Ascending aorta (tissue), 2 donors: ENCODE measurements at places on chromosomes 3 and 15.
A peak's percentile ranks its signal among the peaks of the same experiment; 100 is the strongest.

DNA sequence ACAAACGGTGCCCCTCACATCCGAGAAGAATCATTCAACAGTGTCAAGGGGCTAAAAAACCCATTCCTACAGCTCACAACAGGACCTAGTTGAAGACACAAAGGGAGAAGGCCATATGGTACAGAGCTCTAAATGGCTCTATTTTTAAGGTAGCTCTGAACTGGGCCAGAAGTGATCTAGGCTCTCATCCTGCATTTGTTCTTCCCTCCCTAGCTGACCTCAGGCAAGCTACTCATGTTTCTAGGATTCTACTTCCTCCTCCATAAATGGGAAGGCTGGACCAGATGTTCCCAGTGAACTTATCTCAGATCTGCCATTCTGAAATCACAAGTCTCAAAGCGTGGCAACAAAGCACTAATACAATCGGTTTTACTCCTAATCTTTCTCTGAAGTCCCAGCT is 62.3 kb downstream of the CPNE4 start:
- DNase-seq: no peak

DNA sequence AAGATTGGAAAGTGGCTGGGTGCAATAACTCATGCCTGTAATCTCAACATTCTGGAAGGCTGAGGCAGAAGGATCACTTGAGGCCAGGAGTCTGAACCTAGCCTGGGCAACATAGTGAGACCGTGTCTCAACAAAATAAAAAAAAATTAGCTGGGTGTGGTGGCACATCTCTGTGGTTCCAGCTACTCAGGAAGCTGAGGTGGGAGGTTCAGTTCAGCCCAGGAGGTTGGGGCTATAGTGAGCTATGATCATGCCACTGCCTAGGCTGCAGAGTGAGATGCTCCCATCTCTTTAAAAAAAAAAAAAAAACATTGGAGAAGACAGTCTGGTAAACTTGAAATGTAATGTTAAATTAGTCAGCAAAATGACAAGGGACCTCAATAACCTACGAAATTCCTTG is 57.9 kb downstream of the STAG1 start:
- no peak for DNase-seq

- no peak for DNase-seq
Measured at GRCh38 chr3:111538681-111539083, 3.3 kb upstream of the CD96 start.

- no peak for DNase-seq
Measured at GRCh38 chr15:63930034-63930433, 96.3 kb upstream of the HERC1 start.

DNA sequence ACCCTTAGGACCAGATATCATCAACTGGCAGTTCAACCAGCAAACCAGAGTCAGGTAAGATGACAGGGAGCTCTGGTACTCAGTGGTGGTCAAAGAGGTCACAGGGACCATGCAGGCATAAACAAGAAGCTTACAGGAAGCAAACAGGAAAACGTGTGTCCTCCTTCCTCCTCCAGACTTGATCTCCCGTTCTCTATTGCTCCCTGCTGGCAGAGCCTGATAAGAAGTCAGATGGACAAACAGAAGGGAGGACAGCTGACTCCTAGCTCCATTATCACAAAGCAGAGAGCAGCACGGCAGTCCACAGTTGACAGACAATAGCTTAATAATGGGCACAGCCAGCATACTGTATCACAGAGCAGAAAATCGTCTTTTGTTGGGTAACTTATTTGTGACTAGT is 156.5 kb upstream of the SLC2A2 start:
- DNase-seq: no peak

GRCh38 chr3:47419083-47420043 is 38.5 kb downstream of the PTPN23 start:
- no peak for DNase-seq

- no peak for DNase-seq
Measured at GRCh38 chr3:95289295-95289694, 1226.4 kb downstream of the NSUN3 start.

DNA sequence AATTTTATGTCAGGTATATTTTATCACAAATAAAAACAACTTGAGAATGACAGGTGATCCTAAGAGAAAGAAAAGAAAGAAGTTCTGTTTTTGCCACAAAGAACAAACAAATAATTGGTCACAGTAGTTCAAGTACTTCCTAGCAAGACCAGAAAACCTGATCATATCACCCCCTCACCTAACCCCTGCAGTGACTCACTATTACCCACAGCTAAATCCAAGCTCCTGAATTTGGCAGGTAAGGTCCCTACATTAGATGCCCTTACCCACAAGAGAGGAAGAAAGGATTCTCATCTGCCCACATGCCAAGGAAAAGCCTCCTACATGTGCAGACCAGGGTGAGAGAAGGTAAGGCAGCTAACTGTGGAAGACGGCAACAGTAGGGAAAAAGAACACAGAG is 4.4 kb downstream of the SSUH2 start:
- no peak for DNase-seq

- no peak for DNase-seq
Measured at GRCh38 chr3:106703524-106703923, 673.7 kb upstream of the CCDC54 start.

- no peak for DNase-seq
Measured at GRCh38 chr15:48681353-48681752, 35.8 kb upstream of the FBN1 start.

- no peak for DNase-seq
Measured at GRCh38 chr3:107962946-107963345, 127.9 kb downstream of the CD47 start.

DNA sequence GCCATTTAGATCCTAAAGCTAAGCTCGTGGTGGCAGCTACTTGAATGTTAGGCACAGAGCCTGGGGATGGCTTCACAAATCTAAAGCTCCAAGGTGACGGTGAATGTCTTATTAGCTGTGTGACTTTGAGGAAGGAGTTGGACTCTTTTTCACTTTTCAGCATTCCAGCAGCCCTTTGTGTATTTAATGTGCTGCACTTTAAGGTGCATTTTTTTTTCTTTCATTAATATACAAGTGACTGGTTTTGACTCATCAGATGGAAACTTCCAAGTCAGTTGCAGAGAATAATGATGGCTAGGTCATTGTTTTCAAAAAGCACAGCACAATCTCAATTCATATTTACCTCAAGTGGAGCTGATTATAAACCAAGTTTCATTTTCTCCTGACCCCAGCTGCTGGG is 55.8 kb downstream of the TMED3 start:
- DNase-seq: no peak

- no peak for DNase-seq
Measured at GRCh38 chr3:40752492-40752891, 227.7 kb downstream of the ZNF621 start.

DNA sequence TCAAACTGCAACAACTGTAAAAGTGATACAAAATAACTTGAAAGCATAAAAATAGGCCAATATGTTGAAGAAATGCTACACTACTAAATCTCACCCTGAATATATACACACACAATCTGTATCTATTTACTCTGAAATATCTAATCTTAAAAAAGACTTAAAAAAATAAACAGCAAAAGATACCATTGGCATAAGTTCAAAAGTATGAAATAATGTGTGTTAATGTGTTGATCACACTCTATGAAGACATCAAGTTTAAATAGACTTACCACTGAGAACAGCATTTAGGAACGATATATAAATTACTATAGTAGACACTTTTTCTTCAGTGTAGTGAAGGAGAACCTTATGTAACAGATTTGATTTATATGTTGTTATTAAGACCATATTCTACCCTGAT is 14.1 kb upstream of the SATB1 start:
- DNase-seq: no peak

GRCh38 chr15:91866971-91867372 is 13.5 kb downstream of the SLCO3A1 start:
- no peak for DNase-seq

DNA sequence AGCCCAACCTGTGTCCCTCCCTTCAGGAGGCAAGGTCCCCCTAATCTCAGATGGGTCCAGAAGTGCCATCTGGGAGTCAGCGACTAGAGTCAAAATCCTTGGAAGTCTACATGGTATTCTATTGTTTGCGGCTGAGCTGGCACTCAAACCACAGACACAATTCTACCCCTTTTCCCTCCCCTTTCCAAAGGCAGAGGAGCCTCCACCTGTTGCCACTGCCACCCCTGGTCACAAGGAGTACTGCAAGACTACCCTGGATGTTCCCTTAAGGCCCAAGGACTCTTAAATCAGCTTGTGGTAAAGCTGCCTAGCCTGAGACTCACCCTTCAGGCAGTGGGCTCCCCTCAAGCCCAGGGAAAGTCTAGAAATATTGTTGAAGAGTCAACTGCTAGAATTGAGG is 4.3 kb upstream of the OR5H6 start:
- DNase-seq: no peak

- DNase-seq: no peak
Measured at GRCh38 chr3:140164922-140165590, 230.1 kb downstream of the CLSTN2 start.

- DNase-seq: no peak
Measured at GRCh38 chr3:117719316-117719926, 1009.8 kb downstream of the TUSC7 start.

GRCh38 chr3:71355037-71355436 is 228.5 kb downstream of the FOXP1 start:
- no peak for DNase-seq

- DNase-seq: peak; percentile 76
Measured at GRCh38 chr3:146161663-146162002, 649 bp upstream of the PLOD2 start.

- no peak for DNase-seq
Measured at GRCh38 chr15:73879426-73879825, 6.1 kb downstream of the TBC1D21 start.

DNA sequence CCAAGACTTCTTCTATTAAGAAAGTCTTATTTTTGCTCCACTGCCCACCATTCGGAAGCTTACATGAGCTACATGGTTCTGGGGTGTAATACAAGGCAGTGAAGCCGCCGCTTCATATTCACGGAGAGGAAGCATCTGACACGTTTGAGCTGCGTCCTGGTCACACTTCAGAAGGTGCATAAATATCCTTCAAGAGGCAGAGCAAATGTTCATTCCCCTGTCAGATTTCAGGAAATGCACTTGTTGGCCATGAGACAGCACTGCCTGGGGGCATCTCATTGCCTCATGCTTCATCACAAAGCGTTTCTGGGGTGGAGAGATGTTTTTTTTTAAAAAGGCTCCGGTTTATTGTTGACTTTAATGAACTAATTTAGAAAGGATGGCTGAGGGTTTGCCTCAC is 119.9 kb downstream of the CADPS start:
- DNase-seq: no peak

- DNase-seq: no peak
Measured at GRCh38 chr3:12479919-12480427, 4.3 kb upstream of the TSEN2 start.

DNA sequence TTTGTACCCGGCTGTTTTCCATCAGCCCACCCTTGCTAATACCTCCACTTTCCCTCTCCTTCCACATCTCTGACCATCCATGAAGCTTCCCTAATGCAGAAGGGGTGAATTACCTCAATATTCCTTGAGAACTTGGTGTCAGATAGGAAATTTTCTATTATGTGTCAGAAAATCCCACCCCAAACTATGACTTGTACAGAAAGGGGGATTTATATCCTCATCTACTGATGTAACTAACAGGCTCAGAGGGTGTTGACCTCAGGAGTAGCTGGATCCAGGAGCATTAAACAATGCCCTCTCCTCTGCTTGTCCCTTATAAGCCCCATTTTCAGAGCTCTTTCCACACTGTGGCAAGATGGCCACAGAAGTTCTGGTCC is 242.8 kb upstream of the TLE3 start:
- DNase-seq: no peak

DNA sequence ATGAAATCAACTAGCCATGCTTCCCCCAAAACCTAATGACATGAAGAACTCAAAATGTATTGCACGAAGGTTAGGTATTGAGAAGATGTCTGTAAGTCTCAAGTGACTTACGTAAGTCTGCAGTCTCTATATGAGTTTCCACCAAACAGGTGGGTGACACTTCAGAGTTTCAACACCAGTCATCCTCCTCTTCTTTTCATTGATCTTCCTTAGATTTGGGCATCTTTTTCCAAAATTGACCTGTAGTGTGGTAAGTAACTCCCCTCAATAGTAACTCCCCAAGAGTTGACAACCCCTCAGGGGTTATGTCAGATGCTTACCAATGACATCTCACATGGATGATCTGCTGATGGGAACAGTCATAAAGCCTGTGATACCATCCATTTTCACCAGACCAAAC is 46.1 kb downstream of the GPR176 start:
- DNase-seq: no peak

GRCh38 chr15:99568625-99569352 is 3.0 kb downstream of the MEF2A start:
- no peak for DNase-seq

DNA sequence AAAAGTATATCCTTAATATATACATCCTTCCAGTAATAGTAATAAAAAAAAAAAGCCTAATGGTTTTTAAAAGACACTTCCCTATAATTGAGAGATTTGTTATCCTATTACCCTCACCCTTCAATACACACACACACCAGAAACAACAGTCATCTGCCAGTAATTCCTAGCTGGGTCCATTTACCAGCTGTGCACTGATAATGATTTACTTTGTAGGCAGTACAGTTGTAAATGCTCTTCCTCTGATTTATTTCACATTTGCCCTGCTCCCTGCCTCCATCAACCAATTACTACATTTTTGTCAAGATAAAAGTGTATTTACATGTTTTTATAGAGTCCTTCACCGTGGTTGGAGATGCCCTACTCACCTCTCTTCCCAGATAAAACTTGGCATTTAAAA is 12.4 kb downstream of the TPM1 start:
- DNase-seq: no peak

- no peak for DNase-seq
Measured at GRCh38 chr3:97658668-97659285, 105.8 kb upstream of the ARL6 start.

- DNase-seq: no peak
Measured at GRCh38 chr15:29126821-29127461, 142.7 kb downstream of the NSMCE3 start.

GRCh38 chr15:39144613-39145499 is 436.0 kb upstream of the THBS1 start:
- DNase-seq: no peak

DNA sequence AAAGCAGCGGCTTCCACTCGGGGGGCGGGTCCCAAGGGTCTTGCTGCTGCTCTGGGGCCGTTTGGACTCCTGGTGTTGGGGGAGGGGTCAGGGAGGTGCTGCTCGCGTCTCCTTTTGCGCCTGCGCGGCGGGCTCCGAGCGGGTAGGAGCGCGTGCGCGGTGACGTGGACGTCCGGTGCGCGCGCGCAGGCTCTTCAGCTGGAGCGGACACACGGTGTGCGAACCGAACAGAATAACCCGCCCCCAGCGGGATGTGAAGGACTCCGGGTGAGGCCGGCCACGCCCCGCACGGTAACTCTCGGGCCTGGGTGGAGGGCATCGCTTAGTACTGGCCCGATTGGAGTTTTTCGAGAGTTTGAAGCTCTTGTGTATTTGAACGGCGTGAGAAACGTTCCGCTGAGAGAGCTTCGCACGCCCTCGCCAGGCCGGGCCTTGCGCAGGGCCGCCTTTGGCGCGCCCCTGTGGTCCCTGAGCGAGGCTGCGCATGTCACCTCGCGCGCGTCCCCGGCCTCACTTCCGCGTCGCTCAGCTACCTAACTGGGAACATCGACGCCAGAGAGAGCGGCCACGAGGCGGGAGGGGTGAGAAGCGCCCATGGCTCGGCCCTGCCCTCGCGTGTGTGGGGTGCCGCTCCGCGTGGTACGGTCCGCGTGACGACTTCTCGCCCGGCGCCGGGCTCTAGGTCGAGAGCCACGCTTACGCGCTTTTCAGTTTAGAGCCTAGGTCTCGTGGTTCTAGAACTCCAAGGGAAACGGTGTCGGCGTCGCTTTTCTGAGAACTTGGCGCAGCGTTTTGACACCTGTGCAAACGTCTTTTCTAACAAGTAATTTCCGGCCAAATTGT is at the start of gene MGA:
TSS of gene MGA (plus strand) at position 171 of the 843 bp plus-strand sequence.
- peak; percentile 94 for DNase-seq
